ENCODE measurements at places on chromosomes 16 and 17.

GRCh38 chr17:66541461-66542128 is 239.2 kb downstream of the PRKCA start:
- DNase-seq: no peak
- H3K4me3 ChIP-seq: no peak overlapping the region
- H3K36me3 ChIP-seq: no peaks in the 10 kb centered on the region
- no peaks in the 10 kb centered on the region for H3K27me3 ChIP-seq

DNA sequence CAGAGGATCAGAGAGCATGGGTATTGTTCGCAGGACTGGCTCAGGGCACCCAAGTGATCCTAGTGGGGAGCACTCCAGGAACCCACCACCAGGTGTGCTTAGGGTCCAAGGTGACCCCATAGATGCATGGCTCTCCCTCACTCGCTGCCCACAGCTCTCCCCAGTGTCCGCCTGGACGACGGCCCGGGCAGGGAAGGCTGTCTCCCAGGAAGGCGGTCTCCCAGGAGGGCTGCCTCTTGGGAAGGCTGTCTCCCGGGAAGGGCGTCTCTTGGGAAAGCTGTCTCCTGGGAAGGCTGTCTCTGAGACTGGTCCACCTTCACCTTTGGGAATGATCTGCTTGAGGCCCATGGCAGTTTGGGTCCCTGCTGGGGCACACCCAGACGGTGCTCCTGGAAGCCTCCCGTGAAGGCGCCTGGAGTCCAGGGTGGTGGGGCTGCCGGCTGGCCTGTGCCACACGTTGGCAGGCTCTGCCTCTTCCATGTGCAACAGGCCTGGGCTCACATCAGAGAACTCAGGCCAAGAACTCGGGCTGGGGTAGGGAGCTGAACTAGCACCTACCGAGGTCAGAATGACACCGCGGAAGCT is 5.0 kb downstream of the ECI1 start:
- H3K27ac ChIP-seq: no peak overlapping the region
- no peak overlapping the region for H3K4me3 ChIP-seq
- peaks cover 4% of the 10 kb centered on the region for H3K36me3 ChIP-seq
- H3K27me3 ChIP-seq: no peaks in the 10 kb centered on the region

DNA sequence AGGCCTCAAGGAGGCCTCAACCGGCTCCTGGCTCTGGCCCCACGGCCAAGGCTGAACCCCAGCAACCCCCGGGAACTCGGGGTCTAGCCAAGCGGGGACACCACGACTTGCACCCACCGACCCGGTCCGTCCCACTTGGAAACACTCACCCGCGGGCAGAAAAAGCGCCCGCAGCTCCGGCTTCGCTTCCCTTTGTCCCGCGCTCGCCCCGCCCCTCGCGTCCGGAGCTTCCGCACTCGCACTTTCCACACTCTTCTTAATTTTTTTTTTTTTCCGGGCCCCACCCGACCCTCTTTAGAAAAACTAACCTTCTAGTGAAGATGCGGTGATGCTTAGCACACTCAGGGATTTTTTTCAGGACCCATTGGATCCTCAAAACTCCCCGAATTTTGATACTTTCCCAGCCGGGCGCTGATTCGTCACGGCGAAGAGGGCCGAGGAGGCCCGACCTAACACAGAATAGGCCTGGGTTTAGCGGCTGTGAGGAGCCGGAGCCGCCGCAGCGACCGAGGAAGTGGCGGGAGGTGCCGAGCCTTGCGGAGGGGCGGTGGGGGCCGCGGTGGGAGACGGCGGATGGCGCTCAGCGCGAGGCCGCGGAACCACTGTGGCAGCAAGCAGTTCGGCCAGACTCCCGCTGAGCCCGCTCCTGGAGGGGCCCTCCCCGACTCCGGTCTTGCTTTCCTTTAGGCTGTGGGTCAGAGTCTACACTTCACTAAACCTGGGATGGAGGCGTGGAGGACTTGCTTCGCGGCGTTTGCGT is at the start of gene SMARCE1:
Gene SMARCE1 (minus strand): TSS at position 195 of the 760 bp plus-strand sequence. CDS start 2,016 bp downstream, outside the sequence.
- H3K27me3 ChIP-seq: no peaks in the 10 kb centered on the region
- DNase-seq: peak; percentile 83
- H3K4me3 ChIP-seq: peak within 1 kb of the TSS; percentile 96
- peaks cover 25% of the 10 kb centered on the region for H3K36me3 ChIP-seq
- peak within 1 kb of the TSS; percentile 98 for H3K27ac ChIP-seq

- no peaks in the 10 kb centered on the region for H3K27me3 ChIP-seq
- H3K27ac ChIP-seq: peak overlapping the region; percentile 98
- peak overlapping the region; percentile 88 for H3K4me3 ChIP-seq
- H3K36me3 ChIP-seq: no peaks in the 10 kb centered on the region
- peaks cover 24% of the 10 kb centered on the region for H3K4me1 ChIP-seq
- peak; percentile 97 for DNase-seq
These were observed 4.3 kb upstream of the TLCD2 start for GRCh38 chr17:1714427-1714979.

DNA sequence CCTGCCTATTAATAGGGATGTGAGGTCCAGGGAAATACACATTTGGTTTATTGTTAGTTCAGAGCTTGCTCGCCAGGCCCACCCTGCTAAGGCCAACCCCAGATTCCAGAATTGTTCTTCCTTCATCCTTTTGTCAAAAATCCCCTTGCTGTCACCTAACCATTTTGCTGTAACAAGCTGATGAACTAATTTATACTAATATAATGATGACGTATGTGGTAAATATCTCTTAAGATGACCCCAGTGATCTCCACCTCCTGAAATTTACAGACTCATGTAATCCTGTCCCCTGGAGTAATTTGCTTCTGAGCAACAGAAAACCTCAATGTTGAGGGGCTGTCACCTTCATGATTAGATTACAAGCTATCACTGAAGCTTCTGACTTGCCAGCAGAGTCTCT is 236.3 kb upstream of the N4BP1 start:
- H3K27ac ChIP-seq: no peak overlapping the region
- no peaks in the 10 kb centered on the region for H3K36me3 ChIP-seq
- H3K27me3 ChIP-seq: peaks cover 23% of the 10 kb centered on the region
- no peaks in the 10 kb centered on the region for H3K4me1 ChIP-seq

DNA sequence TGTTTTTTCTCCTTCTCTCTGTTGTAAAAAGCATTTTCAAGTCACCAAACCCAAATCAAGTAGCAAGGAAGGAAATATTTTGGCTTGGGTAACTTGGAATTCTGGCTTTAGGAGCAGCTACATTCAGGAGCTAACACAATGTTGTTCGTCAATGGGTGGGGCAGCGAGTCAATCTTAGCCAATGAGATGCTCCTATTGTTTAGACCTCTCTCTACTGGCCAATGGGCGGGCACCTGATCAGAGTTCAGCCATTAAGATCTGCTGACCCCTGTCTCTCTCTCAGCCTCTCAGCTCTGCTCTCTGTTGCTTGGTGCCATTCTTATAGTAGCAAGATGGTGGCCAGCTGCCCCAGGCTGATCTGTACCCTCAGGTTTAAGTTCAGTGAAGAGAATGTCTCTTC is 83.2 kb downstream of the IRX3 start:
- H3K36me3 ChIP-seq: no peaks in the 10 kb centered on the region
- no peak overlapping the region for H3K4me3 ChIP-seq

- H3K27me3 ChIP-seq: no peaks in the 10 kb centered on the region
- H3K36me3 ChIP-seq: peaks cover under 1% of the 10 kb centered on the region
- peaks cover 9% of the 10 kb centered on the region for H3K4me1 ChIP-seq
- no peak overlapping the region for H3K4me3 ChIP-seq
- no peak overlapping the region for H3K27ac ChIP-seq
These were observed 85.9 kb downstream of the SNX29 start for GRCh38 chr16:12062343-12063003.

DNA sequence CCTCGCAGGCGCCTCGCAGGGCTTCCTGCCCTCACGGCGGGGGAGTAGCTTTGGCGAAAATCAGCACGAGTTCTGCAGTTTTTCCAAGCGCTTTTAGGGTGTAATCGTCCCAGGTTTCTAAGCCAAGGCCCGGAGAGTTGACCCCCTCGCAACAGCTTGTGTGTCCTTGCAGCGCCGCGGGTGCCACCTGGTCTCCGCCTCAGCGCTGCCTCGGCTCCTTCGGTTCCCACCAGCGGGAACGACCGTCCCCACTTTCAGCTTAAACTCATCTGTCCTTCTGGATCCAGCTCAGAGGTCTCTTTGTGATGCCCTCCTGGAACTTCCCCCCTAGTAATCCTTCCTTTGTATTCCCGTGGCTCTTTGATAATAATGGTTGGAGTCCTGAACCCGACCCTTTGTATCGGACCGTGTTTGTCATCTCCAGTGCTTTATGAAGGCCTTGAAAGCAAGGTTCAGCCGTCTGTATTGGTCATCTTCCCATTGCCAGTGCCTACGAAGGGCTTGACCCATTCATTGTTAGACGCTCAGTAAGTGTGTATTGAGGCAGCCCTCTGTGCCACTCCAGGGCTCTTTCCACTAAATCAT is 858 bp upstream of the SMARCE1 start:
- no peak for DNase-seq
- H3K4me1 ChIP-seq: peaks cover 23% of the 10 kb centered on the region
- peaks cover 21% of the 10 kb centered on the region for H3K36me3 ChIP-seq
- H3K27me3 ChIP-seq: no peaks in the 10 kb centered on the region

DNA sequence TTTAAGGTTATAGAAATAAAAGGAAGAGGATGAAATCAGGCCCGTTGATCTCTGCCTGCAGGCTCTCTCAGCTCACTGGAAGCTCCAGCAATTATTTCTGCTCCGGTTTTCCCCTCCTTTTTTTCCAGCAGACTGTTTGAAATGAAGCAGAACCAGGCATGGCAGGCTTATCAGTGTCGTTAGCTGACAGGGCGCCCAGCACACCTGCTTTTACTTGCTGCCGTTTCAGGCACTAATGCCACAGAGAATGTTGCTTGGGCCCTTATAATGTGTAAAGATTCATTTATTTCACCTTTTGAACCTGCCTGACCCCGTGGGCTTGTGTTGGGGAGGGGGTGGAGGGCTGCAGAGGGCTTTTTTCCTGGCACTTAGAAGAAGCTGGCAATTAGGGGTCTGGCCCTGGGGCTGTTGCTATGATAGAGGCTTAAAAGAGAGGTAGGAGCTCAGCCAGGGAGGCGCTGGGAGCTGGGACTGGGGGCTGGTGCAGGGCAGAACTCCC is 108.1 kb downstream of the IRX3 start:
- no peaks in the 10 kb centered on the region for H3K36me3 ChIP-seq
- peaks cover 56% of the 10 kb centered on the region for H3K4me1 ChIP-seq
- peak overlapping the region; percentile 14 for H3K27ac ChIP-seq
- H3K27me3 ChIP-seq: peaks cover 28% of the 10 kb centered on the region
- DNase-seq: no peak

- H3K4me3 ChIP-seq: no peak overlapping the region
- peaks cover 22% of the 10 kb centered on the region for H3K27me3 ChIP-seq
- no peaks in the 10 kb centered on the region for H3K4me1 ChIP-seq
- H3K36me3 ChIP-seq: no peaks in the 10 kb centered on the region
These were observed 157.5 kb upstream of the NLRP1 start for GRCh38 chr17:5741810-5742209.

DNA sequence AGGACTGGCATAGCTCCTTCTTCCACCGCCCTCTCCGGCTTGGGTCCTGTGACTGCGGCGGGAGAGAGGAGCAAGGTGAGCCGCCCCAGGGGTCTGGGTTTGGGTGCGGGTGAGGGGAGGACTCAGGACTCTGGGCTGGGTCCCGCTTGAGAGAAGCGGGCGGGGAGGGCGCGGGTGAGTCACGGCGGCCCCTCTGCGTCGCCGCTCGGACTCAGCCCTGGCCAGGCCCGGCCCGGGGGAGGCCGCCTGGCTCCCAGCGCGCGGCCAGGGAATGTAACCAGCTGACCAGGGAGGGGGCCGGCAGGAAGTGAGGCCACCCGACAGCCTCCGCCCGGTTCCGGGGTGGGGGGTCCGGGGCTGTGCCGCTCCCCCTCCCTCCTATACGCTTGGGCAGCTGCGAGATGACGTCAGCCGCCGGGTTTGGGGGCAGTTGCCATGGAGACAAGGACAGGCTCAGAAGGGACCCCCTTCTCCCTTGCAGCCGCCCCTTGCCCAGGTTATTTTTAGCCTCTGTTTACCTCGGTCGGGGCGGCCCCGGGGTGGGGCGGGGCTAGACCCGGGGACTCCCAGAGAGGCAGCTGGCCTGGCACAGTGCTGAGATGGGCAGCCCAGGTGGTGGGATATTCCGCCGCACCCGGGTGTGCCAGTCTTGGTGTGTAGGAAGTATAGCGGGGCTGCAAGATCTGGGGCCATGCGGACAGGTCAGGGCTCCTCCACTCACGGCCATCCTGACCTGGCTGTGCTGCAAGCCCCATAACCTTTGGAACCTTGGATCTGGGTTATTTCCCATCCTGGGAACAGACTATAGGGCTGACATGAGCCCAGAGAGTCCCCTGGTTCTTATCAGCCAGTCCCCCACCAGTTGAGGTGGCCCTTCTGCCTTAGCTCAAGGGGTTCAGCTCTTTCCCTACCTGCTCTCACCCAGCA is 1.6 kb downstream of the RIPOR1 start:
- H3K27me3 ChIP-seq: peaks cover 16% of the 10 kb centered on the region
- no peaks in the 10 kb centered on the region for H3K36me3 ChIP-seq
- H3K4me3 ChIP-seq: peak overlapping the region; percentile 95
- DNase-seq: peak; percentile 70

GRCh38 chr17:11823862-11824261 is 173.4 kb downstream of the ZNF18 start:
- H3K27me3 ChIP-seq: no peaks in the 10 kb centered on the region
- H3K4me1 ChIP-seq: no peaks in the 10 kb centered on the region
- H3K27ac ChIP-seq: no peak overlapping the region
- H3K4me3 ChIP-seq: no peak overlapping the region
- DNase-seq: no peak
- H3K36me3 ChIP-seq: no peaks in the 10 kb centered on the region

GRCh38 chr16:20821682-20822081 is 15.4 kb downstream of the REXO5 start:
- no peak overlapping the region for H3K27ac ChIP-seq
- no peaks in the 10 kb centered on the region for H3K27me3 ChIP-seq
- DNase-seq: no peak
- H3K4me3 ChIP-seq: no peak overlapping the region
- H3K4me1 ChIP-seq: no peaks in the 10 kb centered on the region

DNA sequence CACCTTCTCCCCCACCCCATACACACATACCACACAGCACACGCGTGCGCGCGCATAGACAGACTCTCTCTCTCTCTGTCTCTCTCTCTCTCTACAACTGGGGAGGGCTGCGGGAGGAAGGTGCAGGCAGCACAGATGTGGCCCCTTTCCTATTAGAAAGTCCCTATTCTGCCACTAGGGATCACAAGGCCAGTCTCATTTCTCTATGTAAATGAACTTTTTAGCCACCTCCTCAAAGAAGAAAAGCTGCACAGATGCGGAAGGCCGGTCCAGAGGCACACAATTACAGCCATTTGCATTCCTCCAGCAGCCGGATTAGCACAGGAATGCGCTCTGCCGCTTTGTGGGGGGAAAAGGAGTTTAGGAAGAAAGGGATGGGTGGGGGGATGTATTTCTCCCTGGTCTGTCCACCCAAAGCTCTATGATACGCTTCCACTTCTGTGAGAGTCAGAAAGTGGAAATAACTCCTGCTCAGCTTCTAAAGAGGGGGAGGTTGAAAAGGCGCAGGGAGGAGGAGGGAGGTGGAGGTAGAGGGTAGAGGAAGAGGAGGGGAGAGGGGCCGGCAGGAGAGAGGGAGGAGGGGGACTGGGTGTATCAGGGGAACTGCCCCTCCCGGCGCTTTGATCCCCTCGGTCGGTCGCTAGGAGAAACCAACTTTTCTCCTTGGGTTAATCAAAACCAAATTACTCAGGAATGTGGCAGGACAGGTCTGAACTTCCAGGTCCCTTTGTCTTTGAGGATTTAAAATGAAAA is 11.7 kb downstream of the ZFHX3 start:
- no peaks in the 10 kb centered on the region for H3K27me3 ChIP-seq
- H3K27ac ChIP-seq: peak overlapping the region; percentile 94
- peak overlapping the region; percentile 83 for H3K4me3 ChIP-seq
- no peak for DNase-seq
- peaks cover 2% of the 10 kb centered on the region for H3K36me3 ChIP-seq
